Thymus (tissue), 14 donors: ENCODE measurements at places on chromosomes 3 and 15.

DNA sequence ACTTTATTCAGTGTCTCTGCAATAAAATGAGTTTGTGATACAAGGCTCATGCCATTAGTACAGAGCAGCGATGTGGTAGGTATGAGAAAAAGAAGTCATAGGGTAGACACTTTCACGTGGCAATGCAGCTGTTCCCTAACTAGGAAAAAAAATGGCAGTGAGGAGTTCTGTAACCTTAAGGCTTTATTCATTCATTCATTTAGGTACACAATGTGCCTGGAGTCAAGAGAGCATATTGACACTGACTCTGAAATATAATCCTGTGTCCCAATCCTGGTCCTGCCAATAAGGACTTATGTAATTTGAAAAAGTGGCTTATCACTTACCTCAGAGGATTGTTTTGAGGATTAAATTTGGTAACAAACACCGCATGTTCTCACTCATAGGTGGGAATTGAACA is 173.0 kb upstream of the AZI2 start:
- no peak for DNase-seq

DNA sequence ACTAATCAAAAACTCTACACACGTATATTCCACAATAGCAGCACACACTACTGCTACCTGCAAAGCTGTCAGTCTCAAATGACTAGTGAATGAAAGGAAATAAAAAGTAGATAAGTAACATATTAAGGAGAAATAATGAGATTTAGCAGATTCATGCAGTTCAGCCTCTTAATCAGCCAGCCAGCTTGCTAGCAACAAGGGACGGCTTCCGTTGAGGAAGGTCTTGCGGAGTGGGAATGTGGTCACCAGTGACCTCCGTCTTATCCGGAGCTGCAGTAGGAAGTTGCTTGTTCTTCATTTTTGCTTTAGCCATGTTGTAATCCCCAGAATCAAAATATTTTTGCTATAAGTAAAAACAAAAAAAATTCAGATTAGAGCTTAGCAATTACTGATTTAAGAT is 17.1 kb downstream of the ARPP19 start:
- DNase-seq, result no peak

GRCh38 chr3:66938338-66938963 is 59.7 kb upstream of the KBTBD8 start:
- DNase-seq, result peak; percentile 61

DNA sequence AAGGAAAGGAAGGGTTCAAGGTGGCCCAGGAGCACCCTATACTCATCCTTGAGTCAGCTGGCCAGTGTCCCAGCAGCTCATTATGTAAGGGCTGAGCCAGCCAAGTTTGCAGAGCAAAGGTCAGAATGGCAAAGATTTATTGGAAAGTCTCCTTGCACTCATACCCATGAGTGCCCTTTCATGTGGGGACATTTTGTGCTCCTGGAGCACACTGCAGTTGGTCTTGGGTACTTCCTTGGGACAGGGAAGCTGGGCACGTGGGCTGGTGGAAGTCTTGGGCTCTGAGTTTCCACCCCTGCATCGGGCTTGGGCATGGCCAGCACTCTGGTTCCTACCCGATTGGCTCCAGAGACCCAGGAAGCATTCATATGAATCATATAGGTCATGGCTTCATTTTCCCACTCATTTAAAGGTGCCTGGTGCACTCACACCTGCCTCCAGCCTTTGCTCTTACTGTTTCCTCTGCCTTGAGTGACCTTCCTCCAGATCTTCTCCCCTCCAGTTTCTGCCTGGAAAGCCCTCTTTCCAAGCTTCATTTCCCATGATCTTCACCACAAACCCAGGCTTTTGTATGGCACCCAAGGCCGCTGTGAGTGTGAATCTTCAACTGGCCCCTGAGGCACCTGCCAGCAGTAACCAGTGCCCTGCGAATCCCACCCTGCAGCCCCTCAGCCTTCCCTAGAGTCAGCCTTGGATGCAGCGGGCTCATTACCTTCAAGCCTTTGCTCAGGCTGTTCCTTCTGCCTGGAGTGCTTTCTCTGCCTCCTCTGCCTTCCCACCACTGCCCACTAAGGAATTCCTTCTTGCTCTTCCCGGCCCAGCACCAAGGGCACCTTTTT is 10.5 kb upstream of the PRKCD start:
- DNase-seq, result no peak

GRCh38 chr15:71666763-71667620 is 143.4 kb upstream of the NR2E3 start:
- no peak for DNase-seq

DNA sequence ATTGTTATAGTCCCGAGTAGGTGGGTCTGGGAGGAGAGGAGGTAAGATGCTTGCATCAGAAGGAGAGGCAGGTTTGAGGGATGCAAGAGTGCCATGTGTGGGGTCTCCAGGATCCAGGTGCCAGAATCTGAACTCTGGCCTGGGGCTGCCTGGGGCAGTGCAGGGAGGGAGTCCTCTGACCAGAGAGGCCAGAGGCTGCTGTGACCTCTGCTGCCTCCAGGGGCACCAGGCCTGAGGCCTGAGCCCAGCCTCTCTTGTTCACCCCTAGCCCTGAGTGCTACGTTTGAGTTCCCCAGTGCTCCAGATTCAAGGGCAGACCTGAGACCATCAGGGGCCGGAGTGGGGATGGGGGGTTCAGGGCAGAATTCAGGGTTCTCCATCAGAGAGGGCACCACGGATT is 7.4 kb downstream of the SLC38A3 start:
- DNase-seq, result no peak

- DNase-seq, result no peak
Measured at GRCh38 chr15:96893159-96893906, 562.8 kb downstream of the NR2F2 start.

DNA sequence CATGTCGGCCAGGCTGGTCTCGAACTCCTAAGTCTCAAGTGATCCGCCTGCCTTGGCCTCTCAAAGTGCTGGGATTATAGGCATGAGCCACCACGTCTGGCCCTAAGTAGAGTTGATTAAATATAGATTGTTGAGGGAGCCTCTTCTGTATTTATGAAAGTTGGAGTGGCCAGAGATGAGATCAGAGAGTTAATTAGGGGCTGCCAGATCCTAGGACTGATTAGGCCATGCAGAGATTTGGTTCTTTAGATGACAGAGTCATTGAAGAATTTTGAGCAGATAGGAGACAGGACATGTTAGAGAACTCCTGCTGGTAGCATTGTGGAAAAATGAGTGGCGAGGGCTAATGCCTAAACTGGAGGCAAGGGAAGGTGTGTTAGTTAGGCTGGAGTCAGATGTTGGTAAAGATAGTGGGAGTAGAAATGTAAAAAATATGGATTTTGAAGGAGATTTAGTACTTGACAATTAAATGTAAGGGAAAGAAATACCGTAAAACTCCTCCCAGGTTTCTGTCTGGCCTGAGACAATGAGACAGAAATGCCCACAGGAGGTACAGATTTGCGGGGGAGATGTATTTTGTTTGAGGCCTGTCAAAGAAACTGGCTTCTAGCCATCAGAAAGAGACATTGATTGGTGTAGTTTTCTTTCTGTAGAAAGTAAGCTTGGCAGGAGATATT is 23.4 kb downstream of the SACM1L start:
- no peak for DNase-seq
